Glutamatergic neuron (in vitro differentiated cells): ENCODE measurements at places on chromosomes 3 and 15.

DNA sequence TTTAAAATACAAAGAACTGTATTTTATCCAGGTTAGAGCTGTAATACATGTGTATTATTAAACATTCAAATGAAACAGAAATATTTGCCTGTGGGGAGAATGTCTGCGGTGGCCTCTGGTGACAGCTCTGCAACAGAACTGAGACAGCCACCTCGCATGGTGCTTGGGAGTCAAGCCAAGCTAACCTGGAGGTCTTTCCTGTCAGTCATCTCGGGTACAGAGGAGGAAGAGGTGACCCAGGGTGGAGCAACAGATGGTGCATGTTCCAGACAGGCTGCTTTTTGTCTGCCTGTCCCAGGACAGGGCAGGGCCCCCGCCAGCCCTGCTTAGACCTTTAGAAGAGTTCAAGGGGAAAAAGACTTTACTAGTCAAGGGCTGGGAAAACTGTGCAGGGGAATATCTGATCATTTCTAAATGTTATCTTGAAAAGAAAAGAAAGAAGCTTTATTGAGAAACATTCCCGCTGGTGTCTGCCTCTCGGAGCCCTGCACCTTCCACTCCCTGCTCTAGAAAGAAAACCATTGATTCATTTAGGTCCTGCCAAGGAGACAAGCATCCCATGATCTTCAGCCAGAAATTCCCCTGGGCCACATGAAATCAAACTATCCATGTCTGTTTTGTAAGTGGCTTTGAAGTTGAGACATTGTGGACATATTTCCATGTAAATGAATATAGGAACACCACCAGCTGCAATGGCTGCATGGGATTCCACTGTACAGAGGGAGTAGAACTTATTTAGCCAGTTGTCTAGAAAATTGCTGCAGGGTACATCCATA is 5.5 kb upstream of the NR2E3 start:
- DNase-seq: no peak

DNA sequence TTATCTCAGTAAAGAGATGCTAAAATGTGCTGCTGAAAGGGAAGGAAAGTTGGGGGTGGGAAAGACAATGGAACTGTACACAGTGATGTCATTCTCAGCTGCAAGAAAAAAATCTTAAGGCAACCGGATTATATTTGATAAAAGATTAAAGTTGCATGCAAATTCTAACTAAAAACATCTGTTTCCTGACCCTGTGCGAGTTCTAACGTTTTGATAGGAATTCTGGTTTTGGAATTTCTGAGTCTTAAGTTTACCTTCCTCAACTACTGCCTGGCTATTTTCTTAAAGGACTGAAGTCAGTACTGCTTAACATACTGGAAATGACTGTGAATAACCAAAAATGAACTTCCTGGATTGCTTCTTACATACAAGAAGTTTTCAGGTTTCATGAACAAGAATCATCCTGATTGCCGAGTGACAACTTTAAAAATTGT is 115.5 kb downstream of the SLC25A26 start:
- DNase-seq: no peak

DNA sequence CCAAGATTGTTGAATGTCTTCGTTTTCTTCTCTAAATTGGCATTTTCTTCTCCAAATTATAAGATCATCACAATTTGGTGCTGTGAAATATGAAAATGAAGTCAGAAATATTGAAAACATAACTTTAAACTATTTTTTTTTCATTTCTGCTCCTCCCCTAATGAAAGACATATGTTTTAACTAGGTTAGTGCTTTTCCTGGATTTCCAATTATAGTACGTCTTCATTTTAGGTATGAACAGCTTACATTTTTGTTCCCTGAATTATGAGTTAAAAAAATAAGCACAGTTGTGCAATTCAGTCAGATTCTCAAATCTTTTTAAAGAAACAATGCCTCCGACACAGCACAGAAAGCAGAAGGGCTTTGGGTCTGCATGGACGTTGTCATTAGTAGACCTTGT is 83.5 kb upstream of the CFAP20DC start:
- DNase-seq: no peak

GRCh38 chr15:68789091-68789490 is 31.6 kb downstream of the ANP32A start:
- no peak for DNase-seq

DNA sequence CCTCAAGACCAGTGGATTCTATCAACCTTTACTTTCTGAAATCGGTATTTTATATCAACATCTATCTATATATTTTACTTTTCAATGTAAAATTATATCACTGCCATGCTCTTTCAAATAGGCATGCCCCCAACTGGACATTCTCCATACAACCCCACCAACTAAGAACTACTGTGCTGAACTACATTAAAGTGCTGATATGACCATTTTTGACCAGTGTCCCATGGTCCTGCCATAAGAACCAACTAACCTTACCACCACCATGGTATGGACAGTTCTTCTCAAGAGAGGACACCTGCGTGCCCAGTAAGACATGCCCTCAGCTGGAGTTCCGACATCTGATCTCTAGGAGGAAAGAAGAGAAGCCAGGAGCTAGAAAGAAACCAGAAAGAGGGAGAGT is 15.6 kb downstream of the POMGNT2 start:
- no peak for DNase-seq
